ENCODE measurements at places on chromosomes 3 and 15. TPM values are rescaled to one million over a fixed set of nuclear protein-coding genes. Genes with fewer than 3 reads are reported as not detected.

GRCh38 chr3:24956613-24957012 is 462.0 kb upstream of the THRB start:
- H3K27me3 ChIP-seq = no peaks in the 10 kb centered on the region
- H3K36me3 ChIP-seq = no peaks in the 10 kb centered on the region
- H3K4me1 ChIP-seq = no peaks in the 10 kb centered on the region
- no peak overlapping the region for H3K27ac ChIP-seq
- no peak overlapping the region for H3K4me3 ChIP-seq

DNA sequence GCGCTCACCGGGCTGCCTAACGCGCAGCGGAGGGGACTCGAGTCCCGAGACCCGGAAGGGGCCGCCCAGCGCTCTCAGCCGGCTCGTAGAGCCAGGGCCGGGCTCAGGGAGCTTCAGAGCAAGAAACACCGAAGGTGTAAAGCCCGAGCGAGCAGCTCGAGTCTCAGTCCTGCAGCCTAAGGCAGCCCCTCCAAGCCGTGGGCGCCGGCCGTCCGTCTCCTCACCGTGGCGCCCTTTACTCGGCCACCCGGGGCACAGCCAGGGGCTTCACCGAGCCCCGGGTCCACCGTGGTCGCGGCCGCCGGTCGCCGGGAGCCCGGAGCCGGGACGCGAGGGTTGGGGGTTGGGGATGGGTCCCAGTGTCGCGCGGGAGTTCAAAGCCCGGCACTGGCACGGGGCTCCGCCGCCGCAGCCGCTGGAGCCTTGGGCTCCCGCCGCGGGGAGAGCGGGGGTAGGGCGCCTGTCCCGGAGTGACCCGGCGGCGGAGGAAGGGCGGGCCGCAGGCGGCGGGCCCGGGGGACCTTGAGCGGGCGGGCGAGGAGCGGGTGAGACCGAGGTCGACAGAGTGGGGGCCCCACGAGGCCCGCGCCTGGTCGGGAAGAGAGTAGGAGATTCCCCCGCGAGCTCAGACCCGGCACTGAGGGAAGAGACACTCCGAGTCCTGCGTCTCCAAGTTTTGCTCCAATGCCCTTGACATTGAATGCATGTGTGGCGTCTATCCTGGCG is 26.9 kb upstream of the THRB start:
- H3K4me3 ChIP-seq = peak overlapping the region; percentile 74
- H3K27me3 ChIP-seq = no peaks in the 10 kb centered on the region
- H3K4me1 ChIP-seq = peaks cover 27% of the 10 kb centered on the region
- DNase-seq = peak; percentile 65

DNA sequence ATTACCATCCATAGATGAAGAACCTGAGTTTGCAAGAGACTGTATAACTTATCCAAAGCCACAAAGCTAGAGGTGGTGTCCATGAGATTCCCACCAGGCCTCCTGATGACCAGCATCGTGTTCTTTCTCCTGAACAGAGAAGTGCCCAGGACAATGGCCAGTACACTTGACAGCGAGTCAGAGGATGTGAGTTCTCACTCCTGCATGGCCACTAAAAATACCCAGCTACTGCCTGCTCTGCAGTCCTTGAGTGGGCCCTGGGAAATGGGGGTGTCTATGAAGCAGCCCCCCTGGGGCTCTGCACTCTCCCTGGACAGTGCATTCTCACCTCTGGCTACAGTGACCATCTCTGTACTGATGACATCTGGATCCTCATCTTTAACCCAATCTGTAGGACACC is 201.2 kb downstream of the RPLP1 start:
- no peaks in the 10 kb centered on the region for H3K36me3 ChIP-seq
- no peaks in the 10 kb centered on the region for H3K27me3 ChIP-seq
- DNase-seq = no peak
- no peaks in the 10 kb centered on the region for H3K4me1 ChIP-seq

The COL6A5 gene
- 7.4 TPM for total RNA-seq

The LSG1 gene
- 37.4 TPM for total RNA-seq

DNA sequence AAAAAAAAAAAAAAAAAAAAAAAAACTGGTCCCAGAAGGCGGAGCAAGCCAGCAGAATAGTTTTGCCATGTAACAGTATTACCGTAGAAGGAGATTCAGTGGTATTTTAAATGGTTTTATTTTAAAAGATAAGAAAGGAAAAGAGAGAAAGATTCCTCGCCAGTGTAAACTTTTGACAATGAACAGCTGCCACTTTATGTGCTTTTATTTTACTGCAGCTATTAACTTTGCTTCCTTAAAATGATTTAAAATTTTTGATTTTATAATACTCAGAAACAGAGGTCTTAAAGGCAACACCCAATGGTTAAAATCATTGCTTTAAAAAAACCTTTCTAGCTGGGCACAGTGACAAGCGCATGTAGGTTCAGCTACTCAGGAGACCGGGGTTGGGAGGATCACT is 46.8 kb downstream of the TMCO5A start:
- H3K27ac ChIP-seq = no peak overlapping the region
- no peak for DNase-seq
- no peaks in the 10 kb centered on the region for H3K4me1 ChIP-seq
- H3K4me3 ChIP-seq = no peak overlapping the region
- H3K36me3 ChIP-seq = no peaks in the 10 kb centered on the region

GRCh38 chr3:181851063-181851462 is 139.3 kb downstream of the SOX2 start:
- no peaks in the 10 kb centered on the region for H3K27me3 ChIP-seq
- peak; percentile 48 for DNase-seq
- H3K36me3 ChIP-seq = no peaks in the 10 kb centered on the region
- no peak overlapping the region for H3K4me3 ChIP-seq
- H3K4me1 ChIP-seq = peaks cover 3% of the 10 kb centered on the region

The TGM5 gene
- total RNA-seq = 0.15 TPM

The SIDT1 gene
- 5.0 TPM for total RNA-seq

Measured in lung (tissue), 17 donors.